ENCODE measurements at places on chromosomes 16 and 17.

DNA sequence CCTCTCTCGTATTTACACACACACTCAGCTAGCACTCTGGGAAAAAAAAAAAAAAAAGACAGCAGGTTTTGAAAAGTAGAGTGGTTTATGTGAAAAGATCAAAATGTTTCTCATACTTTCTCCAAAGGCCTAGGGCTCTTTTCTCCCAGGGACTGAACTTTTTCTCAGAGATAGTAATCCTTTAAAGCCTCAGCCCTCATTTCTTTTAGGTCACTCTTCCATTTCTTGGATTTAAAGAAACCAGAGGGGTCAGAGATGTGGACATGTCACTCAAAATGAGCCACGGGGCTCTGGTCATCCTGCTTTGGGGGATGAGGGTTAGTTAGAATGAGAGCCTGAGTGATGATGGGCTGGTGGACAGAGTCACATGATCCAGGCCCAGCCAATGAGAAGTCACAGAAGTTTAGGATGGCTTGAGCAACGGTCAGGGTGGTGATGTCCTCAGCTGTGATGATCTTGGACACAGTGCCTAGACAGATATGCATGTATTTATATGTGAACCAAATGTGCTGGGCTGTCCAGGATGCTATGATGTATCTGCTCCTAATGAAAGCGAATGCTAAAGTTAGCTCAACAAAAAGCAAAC is 33.7 kb upstream of the AXIN2 start:
- no peak for DNase-seq

DNA sequence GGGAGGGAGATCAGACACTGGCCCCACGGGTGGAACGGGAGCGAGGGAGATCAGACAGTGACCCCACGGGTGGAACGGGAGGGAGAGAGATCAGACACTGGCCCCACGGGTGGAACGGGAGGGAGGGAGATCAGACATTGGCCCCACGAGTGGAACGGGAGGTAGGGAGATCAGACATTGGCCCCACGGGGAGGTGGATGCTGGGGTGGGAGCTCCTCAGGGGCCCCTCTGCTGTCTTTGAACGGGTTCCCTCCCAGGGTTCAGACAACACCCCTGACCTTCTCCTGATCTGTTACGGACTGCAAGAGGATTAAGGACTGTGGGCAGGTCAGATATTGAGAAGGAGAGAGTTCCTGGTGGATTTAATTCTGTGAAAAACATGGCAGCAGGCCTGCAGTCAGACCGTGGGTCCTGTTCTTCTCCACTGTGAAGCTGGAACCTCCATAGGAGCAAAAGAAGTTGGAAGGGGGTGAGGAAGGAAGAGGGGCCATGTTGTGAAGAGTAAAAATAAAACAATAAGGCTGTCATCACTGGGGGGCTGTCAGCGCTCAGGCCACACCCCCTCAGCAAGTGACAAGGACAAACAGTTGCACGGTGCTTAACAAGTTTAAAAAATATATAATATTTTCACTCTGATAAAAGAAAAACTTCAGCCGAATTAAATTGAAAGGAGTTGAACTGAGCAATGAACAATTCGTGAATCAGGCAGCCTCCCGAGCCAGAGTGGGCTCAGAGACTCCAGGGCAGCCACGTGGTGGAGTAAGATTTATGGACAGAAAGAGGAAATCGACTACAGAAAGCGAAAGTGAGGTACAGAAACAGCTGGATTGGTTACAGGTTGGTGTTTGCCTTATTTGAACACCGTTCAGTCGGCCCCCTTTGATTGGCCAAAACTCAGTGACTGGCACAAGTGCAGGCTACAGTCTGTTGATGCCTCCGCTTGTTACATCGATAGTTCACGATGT is 348.7 kb upstream of the TNRC6C start:
- peak; percentile 81 for DNase-seq

- no peak for DNase-seq
Observed at GRCh38 chr16:5706211-5706610, 608.6 kb upstream of the EEF2KMT start.

- no peak for DNase-seq
Observed at GRCh38 chr16:65414284-65414984, 292.6 kb upstream of the CDH11 start.

- DNase-seq: no peak
Observed at GRCh38 chr16:86448306-86448890, 61.9 kb upstream of the FOXF1 start.
